ENCODE measurements at places on chromosomes 5 and 9.

GRCh38 chr5:174292348-174292747 lies 246.8 kb downstream of the NSG2 start:
- DNase-seq = no peak

DNA sequence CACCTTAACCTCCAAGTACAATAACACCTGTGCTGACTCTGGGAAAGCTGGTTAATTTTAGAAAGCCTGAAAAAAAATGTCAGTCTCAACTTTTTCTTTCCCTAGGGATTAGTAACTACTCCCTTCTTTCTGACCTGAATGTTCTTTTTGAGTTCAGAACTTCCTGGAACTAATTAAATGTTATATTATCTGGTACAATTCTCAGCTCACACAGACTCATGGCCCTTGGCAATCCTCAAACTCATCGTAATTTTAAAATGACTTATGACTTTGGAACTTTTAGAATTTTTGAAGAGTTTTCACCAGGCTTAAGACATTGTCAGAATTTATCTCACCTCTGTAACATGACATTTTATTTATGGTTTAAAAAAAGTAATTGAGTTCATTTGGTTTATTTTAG lies 315.0 kb downstream of the FER start:
- DNase-seq = no peak

GRCh38 chr5:1525624-1526189 lies 1.9 kb upstream of the LPCAT1 start:
- DNase-seq = peak; percentile 51

GRCh38 chr9:80957801-80958200 lies 731.5 kb downstream of the TLE1 start:
- no peak for DNase-seq

DNA sequence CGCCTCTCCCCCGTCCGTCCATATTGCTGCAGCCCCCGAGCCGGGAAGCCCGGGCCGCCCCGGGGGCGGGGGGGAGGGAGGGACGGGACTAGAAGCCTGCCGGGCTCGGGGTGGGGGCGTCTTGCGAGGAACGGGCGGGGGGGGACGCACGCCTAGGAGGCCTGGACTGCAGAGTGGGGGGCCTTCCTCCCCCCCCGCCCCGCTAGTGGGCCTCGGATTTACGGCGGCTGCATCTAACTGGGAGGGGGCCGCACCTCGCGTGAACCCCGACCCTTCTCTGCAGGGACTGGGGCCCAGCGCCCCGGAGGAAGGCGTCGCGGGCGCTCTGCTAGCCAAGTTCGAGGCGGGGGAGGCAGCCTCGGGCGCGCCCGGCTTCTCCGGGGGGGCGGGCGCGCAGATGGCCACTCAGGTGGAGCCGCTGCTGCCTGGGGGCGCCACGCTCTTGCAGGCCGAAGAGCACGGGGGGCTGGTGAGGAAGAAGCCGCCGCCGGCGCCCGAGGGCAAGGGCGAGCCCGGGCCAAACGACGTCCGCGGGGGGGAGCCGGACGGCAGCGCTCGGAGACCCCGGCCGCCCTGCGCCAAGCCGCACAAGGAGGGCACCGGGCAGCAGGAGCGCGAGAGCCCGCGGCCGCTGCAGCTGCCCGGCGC lies at the start of gene LARP1:
Gene LARP1, plus strand, starts transcription at position 17 of the 648 bp plus-strand sequence. Its CDS starts 381 bp downstream, at position 398.
- peak; percentile 61 for DNase-seq

DNA sequence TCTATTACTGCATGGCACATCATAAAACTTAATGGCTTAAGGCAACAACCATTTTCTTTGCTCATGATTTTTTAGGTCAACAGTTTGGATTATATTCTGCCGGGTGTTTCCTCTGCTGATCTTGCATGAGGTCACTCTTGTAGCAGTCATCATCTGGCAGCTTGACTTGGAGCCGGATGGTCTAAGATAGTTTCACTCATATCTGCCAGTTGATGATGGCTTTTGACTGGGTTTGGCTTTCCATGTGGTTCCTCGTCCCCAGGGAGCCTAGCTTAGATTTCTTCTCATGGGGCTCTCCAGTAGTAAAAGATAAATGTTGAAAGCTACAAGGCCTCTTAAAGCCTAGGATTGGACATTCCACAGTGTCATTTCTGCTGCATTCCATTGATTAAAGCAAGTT lies 27.4 kb downstream of the LNPEP start:
- no peak for DNase-seq

DNA sequence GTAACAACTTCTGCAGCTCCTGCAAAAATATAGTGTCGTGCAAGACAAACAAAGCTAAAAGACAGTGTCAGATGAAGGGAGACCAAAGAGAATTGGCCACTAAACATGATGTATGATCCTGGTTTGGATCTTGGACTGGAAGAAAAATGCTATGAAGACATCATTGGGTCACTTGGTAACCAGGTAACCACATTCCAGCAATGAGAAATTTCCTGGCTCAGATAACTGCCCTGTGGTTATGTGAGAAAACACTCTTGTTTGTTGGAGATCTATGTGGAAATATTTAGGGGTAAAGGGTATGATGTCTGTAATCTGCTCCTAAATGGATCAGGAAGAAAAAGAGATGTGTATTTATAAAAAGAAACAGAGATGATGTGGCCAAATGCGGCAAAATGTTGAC lies 45.5 kb upstream of the ANKRD33B start:
- DNase-seq = no peak

- DNase-seq = no peak
These were observed 73.2 kb downstream of the ACER2 start for GRCh38 chr9:19481971-19482404.

GRCh38 chr5:79612667-79613198 lies 492 bp downstream of the TENT2 start:
- DNase-seq = no peak

DNA sequence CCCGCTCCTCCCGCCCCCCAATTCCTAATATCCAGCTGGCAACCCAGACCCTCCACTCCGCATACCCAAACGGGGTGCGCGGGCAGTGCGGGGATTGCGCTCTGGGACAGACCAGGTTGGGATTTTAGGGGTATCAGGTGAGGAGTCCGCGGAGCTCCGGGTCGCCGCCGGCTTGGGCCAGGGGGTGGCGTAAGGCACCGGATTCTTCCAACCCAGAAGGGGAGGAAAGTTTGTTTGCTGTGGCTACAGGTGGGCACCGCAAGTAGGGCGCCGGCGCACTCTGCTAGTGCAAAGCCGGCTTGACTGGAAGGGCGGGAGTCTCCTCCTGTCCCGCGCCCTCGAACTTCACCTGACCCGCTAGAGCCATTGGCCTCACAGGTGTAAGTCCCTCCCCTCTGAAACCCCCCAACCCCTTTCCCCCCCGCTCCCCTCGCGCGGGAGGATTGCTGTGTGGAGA lies 709 bp downstream of the IQGAP2 start:
- DNase-seq = peak; percentile 61

DNA sequence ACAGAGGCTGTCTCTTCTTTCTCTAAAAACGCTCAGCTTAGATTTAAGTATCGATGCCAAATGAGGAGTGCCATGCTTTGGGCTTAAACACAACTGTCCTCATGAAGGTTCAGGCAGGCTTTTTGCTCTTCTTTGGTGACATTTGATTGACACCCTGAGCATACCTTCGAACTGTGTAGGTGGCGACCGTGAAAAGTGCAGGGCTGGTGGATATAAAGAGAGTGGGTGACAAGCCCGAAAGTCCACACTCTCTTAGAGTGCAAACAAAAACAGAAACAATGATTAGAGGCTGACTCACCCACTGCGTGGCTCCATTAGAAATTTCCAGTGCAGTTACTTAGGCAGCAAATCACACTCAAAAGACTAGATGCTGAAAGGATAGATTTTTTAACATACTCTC lies 141.7 kb downstream of the SYK start:
- DNase-seq = no peak

DNA sequence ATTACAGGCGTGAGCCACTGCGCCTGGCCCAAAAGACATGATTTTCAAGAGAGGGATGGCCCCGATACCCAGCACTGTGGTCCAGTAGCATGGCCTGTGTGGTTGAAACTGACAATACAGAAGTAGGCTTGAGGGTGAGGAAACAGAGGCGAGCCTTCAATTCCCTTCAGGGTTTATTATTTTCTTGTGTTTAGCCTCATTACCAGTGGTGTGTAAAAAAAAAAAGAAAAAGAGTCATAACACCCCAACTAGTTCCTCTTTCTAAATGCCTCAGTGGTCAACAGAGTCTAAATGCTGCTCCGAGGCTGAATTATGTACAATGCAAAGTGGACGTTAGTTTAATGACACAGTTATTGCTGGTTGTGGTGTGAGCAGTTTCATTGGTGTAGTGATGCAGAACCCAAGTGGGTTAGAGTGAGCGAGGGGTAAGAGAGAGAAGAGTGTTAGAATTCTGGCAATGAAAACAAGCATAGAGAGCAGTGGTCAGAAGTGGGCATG lies 58.8 kb downstream of the SNX30 start:
- no peak for DNase-seq

DNA sequence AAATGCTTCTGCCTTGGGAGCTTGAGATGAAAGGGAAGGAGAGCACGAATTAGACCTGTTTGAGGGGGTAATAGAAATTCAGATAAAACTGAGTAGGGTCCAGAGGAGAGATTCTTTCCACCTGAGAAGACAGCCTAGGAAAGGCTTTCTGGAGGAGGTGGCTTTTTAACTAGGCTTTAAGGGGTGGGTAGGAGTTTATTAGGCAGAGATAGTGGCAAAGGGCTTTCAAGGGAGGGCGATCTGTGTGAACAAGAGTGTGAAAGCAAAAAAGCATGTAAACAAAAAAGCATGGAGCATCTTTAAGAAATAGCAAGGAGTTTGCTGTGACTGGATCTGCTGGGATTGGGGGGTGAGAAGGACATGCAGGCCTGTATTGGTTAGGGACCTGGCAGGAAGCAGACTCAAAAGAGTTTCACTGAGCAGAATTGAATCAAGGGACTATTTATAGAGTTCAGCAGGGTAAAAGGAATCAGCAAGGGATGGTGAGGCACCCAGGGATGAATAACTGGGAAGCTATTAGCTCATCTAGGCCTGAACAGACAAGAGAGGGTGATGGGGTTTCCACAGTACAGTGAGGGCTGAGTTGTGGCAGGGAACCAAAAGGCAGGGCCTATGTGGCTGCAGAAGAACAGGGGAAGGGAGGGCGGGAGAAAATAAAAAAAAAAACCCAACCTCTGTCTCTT lies 18.8 kb downstream of the SLC1A1 start:
- no peak for DNase-seq

DNA sequence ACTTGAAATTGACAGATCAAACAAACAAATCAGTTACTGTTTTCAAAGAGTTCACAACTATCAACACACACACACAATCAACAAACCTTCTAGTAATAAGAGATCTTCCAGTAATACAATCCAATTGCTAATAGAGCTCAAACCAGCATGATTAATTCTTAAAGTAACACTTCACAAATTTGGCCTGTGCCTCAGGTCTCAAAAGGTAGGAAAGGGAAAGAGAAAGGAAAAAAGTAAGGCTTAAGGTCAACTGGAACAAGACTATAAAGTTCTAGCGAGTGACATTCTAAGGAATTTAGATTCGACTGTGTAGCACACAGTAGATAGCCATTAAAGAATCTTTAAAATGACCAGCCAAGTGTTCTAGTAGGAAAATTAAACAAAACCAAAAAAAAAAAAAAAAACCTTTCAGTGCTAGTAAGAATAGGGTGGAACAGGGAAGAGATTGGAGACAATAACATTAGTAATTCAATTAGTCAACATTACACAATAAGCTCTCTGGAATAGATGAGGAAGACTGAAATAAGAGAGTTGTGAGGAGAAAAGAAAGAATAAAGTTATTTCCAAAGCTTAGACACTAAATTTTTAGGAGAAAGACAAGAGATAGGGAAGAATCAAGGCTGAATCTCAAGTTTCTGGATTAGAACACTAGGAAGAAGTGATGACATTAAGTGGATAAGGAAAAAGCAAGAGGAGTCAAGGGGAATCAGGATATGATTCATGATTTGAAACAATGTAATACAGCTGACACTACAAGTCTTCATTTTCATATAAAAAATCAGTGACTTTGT lies 86.1 kb downstream of the FBXL17 start:
- DNase-seq = no peak

DNA sequence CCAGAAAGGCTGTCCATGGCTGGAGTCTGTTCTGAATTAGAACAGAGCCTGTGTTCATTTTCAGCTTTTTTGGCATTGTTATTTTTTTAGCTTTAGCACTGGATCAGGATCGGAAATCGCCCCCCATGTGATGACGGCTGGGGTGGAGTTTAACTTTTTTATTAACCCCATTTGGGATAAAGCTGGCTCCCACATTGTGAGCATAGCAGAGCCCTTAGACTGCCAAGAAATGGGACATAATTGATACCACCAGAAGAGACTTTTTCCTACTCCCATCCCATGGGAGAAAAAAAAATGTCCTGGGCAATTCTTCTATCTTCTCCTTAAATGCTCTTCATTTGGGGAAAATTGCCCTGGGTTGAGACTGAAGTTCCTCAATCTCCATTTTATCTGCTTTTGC lies 52.4 kb downstream of the SLIT3 start:
- no peak for DNase-seq

- no peak for DNase-seq
These were observed 10.5 kb upstream of the AHRR start for GRCh38 chr5:310941-311434.

- no peak for DNase-seq
These were observed 358.0 kb upstream of the PCSK5 start for GRCh38 chr9:75532233-75533050.

GRCh38 chr9:2767800-2768677 lies 50.7 kb downstream of the KCNV2 start:
- no peak for DNase-seq

DNA sequence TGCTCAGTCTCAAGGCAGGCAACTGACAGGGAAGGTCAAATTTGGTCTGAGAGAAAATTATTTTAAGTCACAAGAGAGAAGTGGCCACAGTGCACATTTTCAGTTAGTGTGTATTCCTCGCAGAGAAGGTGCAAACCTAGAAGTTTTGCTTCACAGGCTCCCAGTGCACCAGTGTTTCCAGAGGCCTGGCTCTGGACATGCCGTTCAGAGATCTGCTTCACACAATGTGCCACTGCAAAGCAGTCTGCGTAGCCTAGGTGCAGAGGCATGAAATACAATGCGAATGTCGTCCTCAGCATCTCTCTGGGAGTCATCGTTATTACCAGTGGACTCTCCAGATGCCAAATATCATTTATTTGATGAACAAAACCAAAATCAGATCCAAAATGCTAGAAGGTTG lies 147.8 kb downstream of the MAPKAP1 start:
- no peak for DNase-seq

DNA sequence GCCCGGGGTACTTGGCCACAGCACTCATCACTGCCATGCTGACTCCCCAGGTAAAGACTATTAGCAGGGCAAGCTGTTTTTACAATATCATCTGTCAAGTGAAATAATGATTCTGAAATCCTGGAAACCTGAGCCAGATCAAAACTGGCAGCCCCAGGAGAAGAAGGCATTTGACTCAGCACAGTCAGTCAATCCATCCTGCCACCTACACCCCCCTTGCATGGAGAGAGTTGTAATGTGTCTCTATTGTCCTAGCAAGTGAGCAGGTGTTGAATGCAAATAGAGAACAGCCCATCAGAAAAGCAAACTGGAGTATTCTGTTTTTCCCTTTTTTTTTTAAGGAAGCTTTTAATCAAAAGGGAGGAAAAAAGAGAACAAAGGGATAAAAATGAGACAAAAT lies 291.2 kb downstream of the BRINP1 start:
- DNase-seq = no peak

Measured in activated naive CD4-positive, alpha-beta T cell treated with anti-CD3 and anti-CD28 coated beads, Interleukin-2, amount 50 U/mL, for 72 hours (primary cell).